CD14-positive monocyte (primary cell): ENCODE measurements at places on chromosomes 12 and 14.

- peak; percentile 76 for DNase-seq
These were observed 42.6 kb upstream of the MED13L start for GRCh38 chr12:116319898-116320621.

DNA sequence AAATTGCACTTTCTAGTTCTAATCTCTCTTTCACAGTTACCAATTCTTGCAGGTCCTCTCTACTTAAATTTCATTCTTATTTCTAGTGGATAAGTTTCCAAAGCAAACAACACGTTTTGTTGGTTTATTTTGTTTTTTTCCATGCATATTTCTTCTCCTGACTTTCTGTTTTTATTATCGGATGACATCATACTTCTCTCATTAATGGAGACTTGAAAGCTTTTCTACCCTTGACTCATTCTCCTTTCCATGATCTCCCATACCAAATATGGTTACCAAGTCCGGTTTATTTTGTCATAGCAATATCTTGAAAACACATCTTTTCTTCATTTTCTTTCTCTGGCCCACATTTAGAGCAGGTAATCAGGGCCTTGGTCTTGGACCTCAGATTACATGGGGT, 796.5 kb downstream of the GALC start:
- DNase-seq, result no peak

- no peak for DNase-seq
These were observed 38.4 kb downstream of the YEATS4 start for GRCh38 chr12:69397978-69398377.

GRCh38 chr12:43273467-43273866, 278.5 kb downstream of the ADAMTS20 start:
- DNase-seq, result no peak

DNA sequence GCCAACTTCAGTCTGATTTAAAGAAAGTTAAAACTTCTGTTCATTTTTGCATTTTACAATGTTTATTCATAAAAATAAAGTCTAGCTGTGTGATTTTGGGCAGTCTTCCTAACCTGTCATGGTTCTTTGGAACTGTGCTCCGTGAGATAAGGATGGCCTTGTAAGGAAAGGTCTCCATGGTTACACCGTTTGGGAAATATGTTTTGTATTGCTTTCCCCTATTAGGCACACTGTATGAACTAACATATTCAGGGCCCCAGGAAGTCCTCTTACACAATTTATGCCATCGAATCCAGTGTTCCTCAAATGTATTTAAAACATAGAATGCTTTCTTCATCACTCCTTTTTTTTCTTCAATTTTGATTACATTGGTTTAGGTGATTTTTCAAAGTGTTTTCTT, 54.5 kb downstream of the APAF1 start:
- peak; percentile 14 for DNase-seq

DNA sequence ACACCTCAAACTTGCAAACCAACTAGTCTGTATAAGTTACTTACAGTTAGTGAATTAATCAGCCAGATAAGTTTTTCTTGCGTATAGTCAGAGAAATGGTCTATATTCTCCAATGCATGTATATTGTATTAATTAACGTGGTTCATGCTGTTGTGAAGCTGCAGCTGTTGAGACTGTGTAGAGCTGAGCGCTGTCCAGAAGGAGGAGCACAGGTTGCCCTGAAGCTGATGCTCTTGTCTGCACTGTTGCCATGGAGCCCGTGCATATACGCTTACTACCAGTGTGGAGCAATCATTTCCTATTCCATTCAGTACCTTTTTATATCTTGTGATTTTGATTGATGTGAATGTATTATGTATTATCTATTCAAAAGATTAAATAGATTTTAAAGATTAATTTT, 74.3 kb upstream of the ARID2 start:
- peak; percentile 9 for DNase-seq

- DNase-seq, result peak; percentile 28
These were observed 194.0 kb downstream of the DPF3 start for GRCh38 chr14:72699852-72700257.

GRCh38 chr12:30002677-30003076, 218.9 kb upstream of the TMTC1 start:
- DNase-seq, result no peak

DNA sequence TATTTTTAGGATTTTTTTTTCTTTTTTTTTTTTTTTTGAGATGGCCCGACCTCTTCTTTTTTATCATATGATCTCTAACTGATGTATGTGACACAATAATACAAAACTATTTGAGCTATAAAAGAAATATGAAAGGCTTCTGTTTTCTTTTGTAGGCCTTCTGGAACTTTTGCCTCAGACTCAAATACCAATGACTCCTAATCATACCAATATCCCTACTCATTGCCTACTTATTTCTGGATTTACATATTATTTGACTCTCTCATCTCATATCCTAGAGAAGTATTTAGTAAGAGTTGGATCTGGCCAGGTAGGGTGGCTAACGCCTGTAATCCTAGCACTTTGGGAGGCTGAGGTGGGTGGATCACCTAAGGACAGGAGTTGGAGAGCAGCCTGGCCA, 12.7 kb upstream of the WDR89 start:
- no peak for DNase-seq

- DNase-seq, result peak; percentile 65
These were observed 154.4 kb downstream of the KCNK10 start for GRCh38 chr14:88168498-88169165.

GRCh38 chr12:27008081-27008480, 6.1 kb downstream of the TM7SF3 start:
- DNase-seq, result peak; percentile 51

GRCh38 chr12:87112571-87113345, 856.6 kb upstream of the MGAT4C start:
- DNase-seq, result no peak
